ENCODE measurements at places on chromosomes 1 and 21. TPM values are rescaled to one million over a fixed set of nuclear protein-coding genes. Genes with fewer than 3 reads are reported as not detected.

IPP gene
- 10.6 TPM for total RNA-seq

ZBTB8B gene
- not detected for total RNA-seq

LCE1F gene
- not detected for total RNA-seq

VWA5B1 gene
- not detected for total RNA-seq

LRRC71 gene
- not detected for total RNA-seq

CNR2 gene
- not detected for total RNA-seq

PLD5 gene
- not detected for total RNA-seq

GRCh38 chr21:32708069-32708468 lies 19.7 kb downstream of the SYNJ1 start:
- H3K27ac ChIP-seq: no peak overlapping the region
- no peak overlapping the region for H3K4me3 ChIP-seq
- DNase-seq: no peak

GRCh38 chr1:48003741-48004531 lies 6.8 kb upstream of the TRABD2B start:
- peaks cover 3% of the 10 kb centered on the region for H3K27me3 ChIP-seq
- no peak overlapping the region for H3K4me3 ChIP-seq
- DNase-seq: no peak
- H3K27ac ChIP-seq: no peak overlapping the region

- H3K36me3 ChIP-seq: peaks cover 8% of the 10 kb centered on the region
- H3K4me3 ChIP-seq: no peak overlapping the region
- DNase-seq: peak; percentile 100
- H3K4me1 ChIP-seq: peaks cover 62% of the 10 kb centered on the region
Measured at GRCh38 chr1:165898837-165899236, 71.4 kb downstream of the UCK2 start.

- H3K27me3 ChIP-seq: no peaks in the 10 kb centered on the region
- H3K4me3 ChIP-seq: no peak overlapping the region
- H3K4me1 ChIP-seq: no peaks in the 10 kb centered on the region
- no peaks in the 10 kb centered on the region for H3K36me3 ChIP-seq
- no peak overlapping the region for H3K27ac ChIP-seq
Measured at GRCh38 chr1:79129914-79130313, 123.4 kb upstream of the ADGRL4 start.

DNA sequence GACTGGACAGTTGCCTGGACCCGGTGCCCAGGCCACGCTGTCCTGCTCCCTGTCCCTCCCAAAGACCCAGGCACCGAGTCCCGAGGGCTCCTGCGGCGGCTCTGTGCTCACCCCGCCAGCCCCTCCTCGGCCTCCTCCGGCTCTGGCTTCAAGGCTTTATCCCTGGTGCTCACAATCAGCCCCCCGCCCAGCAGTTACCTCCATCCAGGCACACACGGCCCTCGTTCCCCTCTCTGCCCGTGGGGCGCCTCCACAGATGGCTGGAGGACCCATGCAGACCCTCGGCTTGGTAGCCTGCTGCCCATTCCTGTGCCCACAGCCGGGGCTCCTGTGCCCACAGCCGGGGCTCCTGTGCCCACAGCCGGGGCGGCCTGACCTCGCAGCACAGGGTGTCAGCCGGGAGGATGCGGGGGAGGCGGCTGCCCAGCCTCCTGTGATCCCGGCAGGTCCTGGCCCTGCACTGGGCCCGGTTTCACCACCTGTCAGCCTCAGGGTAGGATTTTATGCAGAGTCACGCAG lies 52.3 kb upstream of the COL18A1 start:
- H3K4me1 ChIP-seq: peaks cover 6% of the 10 kb centered on the region
- no peaks in the 10 kb centered on the region for H3K27me3 ChIP-seq
- no peak for DNase-seq
- no peak overlapping the region for H3K4me3 ChIP-seq
- no peak overlapping the region for H3K27ac ChIP-seq
- no peaks in the 10 kb centered on the region for H3K36me3 ChIP-seq

GRCh38 chr1:94713472-94714141 lies 106.5 kb upstream of the SLC44A3 start:
- H3K4me1 ChIP-seq: peaks cover 23% of the 10 kb centered on the region
- H3K4me3 ChIP-seq: no peak overlapping the region
- H3K36me3 ChIP-seq: no peaks in the 10 kb centered on the region
- peak; percentile 99 for DNase-seq

DNA sequence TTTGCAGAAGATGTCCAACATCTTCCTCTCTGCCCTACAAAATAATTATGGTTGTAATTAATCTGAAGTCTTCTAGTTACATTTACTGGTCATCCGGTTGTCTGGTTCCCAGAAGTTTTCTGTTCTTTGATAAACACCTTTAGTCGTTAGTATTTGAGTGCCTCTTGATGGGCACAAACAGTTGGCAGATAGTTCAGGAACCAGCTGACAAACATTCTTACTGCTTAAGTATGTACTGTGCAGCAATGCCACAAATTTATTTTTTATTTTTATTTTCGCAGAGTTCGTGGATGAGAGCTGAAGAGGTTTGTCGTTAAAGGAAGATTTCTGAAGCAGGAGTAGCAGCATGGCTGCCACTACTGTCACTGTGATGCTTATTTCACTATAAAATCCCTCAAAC lies 84.7 kb downstream of the RABGAP1L start:
- 0 out of 2 replicates have a peak, but pooled peaks cover 2% of the 10 kb centered on the region for H3K36me3 ChIP-seq
- H3K4me1 ChIP-seq: no peaks in the 10 kb centered on the region
- no peak for DNase-seq
- H3K27ac ChIP-seq: no peak overlapping the region
- H3K4me3 ChIP-seq: no peak overlapping the region

GRCh38 chr1:51420867-51421627 lies 90.7 kb upstream of the TTC39A start:
- no peak for DNase-seq
- H3K27ac ChIP-seq: no peak overlapping the region
- H3K4me1 ChIP-seq: peaks cover 15% of the 10 kb centered on the region
- H3K4me3 ChIP-seq: no peak overlapping the region
- no peaks in the 10 kb centered on the region for H3K36me3 ChIP-seq
- H3K27me3 ChIP-seq: no peaks in the 10 kb centered on the region

- no peak for DNase-seq
- H3K36me3 ChIP-seq: no peaks in the 10 kb centered on the region
- H3K4me1 ChIP-seq: peaks cover 6% of the 10 kb centered on the region
- no peak overlapping the region for H3K27ac ChIP-seq
- no peak overlapping the region for H3K4me3 ChIP-seq
Measured at GRCh38 chr1:58837886-58838285, 54.0 kb upstream of the JUN start.

GRCh38 chr21:33026878-33027400 lies 1.2 kb downstream of the OLIG2 start:
- peak; percentile 12 for DNase-seq
- H3K4me3 ChIP-seq: no peak overlapping the region
- no peaks in the 10 kb centered on the region for H3K36me3 ChIP-seq
- peaks cover 99% of the 10 kb centered on the region for H3K27me3 ChIP-seq
- H3K27ac ChIP-seq: no peak overlapping the region

DNA sequence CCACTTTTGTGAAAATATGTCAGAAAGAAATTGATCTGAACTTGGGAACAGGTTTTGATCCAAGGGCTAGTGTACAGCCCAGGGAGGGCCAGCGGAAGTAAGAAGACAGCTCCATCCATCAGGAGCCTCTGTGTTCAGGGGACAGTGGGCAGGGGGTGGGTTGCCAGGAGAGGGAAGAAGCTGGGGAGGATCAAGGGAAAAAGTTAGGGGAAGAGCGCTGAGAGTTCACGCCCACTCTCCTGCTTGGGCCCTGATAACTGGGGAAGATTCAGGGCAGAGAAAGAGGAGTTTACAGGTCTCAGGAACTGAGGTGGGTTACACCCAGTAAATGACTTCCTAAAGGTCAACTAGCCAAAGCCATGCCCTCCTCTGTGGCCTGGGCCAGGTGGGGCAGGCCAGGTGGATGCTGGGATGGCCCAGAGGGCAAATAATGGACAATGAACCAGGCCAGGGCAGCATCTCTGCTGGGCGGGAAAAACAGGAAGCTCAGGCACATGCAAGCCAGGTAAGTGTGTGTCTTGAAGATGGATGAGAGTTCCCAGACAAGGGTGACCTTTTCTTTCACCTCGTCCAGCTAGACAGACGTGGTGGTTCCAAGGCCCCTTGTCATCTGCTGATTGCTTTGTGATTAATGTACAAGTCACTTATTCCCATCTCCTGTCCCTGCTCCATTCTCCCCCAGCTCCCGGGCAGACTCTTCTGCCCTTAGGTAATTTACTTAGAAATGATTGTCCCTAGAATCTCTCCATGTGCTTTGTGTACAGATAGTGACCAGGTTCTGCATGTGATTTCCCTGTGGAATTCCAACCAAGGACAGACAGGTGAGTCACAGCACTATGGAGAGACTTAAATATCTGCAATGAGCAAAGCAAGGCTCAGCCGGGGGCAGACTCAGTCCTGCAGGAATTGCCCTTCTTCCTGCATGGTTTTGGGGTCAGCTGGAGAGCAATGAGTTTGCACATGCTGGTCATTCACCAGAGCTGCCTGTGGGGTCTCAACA lies 57.0 kb downstream of the MDM4 start:
- peaks cover 10% of the 10 kb centered on the region for H3K27me3 ChIP-seq
- no peak overlapping the region for H3K4me3 ChIP-seq
- no peaks in the 10 kb centered on the region for H3K36me3 ChIP-seq

DNA sequence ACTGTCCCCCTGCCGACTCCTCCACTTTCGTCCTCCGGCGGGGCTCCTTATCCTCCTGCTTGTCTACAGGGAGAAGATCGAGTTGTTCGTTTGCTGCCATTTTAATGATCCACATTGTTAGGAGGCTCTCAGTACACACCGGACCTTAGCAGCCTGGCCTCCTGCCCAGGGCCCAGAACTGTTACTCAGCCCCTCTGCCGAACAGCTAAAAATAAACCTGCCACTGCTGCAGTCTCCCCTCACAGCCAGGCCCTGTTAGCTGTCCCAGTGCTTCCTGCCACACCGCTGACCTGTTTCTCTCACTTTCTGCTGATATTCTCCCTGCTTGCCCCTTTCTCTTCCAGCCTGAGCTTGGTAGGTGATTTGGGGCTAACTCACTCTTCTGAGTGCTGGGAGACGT lies 8.3 kb downstream of the MAPKAPK2 start:
- H3K27ac ChIP-seq: 0 out of 2 replicates have a peak overlapping the region, but pooled peaks have one; percentile 4
- peak; percentile 85 for DNase-seq
- no peak overlapping the region for H3K4me3 ChIP-seq
- H3K27me3 ChIP-seq: no peaks in the 10 kb centered on the region

GRCh38 chr1:145792484-145792883 lies 31.4 kb downstream of the RNF115 start:
- H3K36me3 ChIP-seq: peaks cover 17% of the 10 kb centered on the region
- H3K4me3 ChIP-seq: no peak overlapping the region
- no peak overlapping the region for H3K27ac ChIP-seq

- H3K4me3 ChIP-seq: no peak overlapping the region
- H3K27me3 ChIP-seq: no peaks in the 10 kb centered on the region
- H3K36me3 ChIP-seq: no peaks in the 10 kb centered on the region
- H3K4me1 ChIP-seq: peaks cover 8% of the 10 kb centered on the region
- no peak for DNase-seq
Measured at GRCh38 chr1:91584878-91585277, 84.2 kb downstream of the CDC7 start.

GRCh38 chr1:2603521-2604155 lies 17.1 kb downstream of the PRXL2B start:
- no peaks in the 10 kb centered on the region for H3K4me1 ChIP-seq
- no peaks in the 10 kb centered on the region for H3K27me3 ChIP-seq
- DNase-seq: no peak
- no peak overlapping the region for H3K4me3 ChIP-seq
- no peak overlapping the region for H3K27ac ChIP-seq
- no peaks in the 10 kb centered on the region for H3K36me3 ChIP-seq

- H3K27ac ChIP-seq: no peak overlapping the region
- peaks cover 14% of the 10 kb centered on the region for H3K36me3 ChIP-seq
- DNase-seq: no peak
- no peaks in the 10 kb centered on the region for H3K27me3 ChIP-seq
- no peak overlapping the region for H3K4me3 ChIP-seq
- peaks cover 40% of the 10 kb centered on the region for H3K4me1 ChIP-seq
Measured at GRCh38 chr1:230865062-230865817, 3.1 kb downstream of the C1orf198 start.

DNA sequence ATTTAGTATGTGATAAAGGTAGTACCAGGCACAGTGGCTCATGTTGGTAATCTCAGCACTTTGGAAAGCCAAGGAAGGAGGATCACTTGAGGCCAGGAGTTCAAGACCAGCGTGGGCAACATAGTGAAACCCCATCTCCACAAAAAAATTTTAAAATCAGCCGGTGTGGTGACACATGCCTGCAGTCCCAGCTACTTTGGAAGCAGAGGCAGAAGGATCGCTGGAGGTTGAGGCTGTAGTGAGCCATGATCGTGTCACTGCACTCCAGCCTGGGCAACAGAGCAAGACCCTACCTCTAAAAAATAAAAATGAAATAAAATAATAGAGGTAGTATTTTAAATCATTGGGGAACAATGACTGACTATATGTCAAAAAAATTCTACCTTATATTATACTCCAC lies 17.2 kb downstream of the SASS6 start:
- peaks cover 4% of the 10 kb centered on the region for H3K36me3 ChIP-seq
- no peaks in the 10 kb centered on the region for H3K27me3 ChIP-seq
- no peak overlapping the region for H3K4me3 ChIP-seq
- H3K27ac ChIP-seq: no peak overlapping the region

DNA sequence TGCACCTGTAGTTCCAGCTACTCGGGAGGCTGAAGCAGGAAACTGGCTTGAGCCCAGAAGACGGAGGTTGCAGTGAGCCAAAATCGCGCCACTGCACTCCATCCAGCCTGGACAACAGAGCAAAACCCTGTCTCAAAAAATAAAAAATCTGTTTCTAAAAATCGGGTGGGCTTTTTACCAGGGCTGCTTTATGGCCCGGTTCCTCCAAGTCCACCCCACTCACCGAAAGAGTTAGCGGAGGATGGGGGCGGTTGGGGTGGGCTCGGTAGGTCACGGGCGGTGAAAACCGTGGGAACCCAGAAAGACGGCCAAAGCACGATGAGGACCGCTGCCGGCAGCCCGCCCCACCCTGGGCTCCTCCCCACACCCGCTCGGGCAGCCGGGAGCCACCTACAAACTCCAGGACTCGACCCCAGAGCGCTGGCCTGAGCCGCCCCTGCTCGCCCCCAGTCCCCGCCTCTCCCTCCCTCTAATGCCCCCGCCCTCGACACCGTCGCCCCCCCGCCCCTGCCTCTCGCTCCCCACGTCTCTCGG lies 846 bp upstream of the PER3 start:
- peak overlapping the region; percentile 27 for H3K27ac ChIP-seq
- no peaks in the 10 kb centered on the region for H3K27me3 ChIP-seq
- DNase-seq: peak; percentile 24
- peak overlapping the region; percentile 53 for H3K4me3 ChIP-seq
- peaks cover 20% of the 10 kb centered on the region for H3K36me3 ChIP-seq
